ENCODE measurements at places on chromosomes 3 and 15.
A peak's percentile ranks its signal among the peaks of the same experiment; 100 is the strongest.

- no peak for DNase-seq
These were observed 37.1 kb upstream of the SLC4A7 start for GRCh38 chr3:27521179-27521871.

- no peak for DNase-seq
These were observed 43.1 kb upstream of the HACD2 start for GRCh38 chr3:123627673-123628670.

GRCh38 chr3:111610612-111611054 is 15.5 kb upstream of the ZBED2 start:
- DNase-seq: no peak

GRCh38 chr15:40103864-40104271 is 4.8 kb downstream of the BMF start:
- peak; percentile 66 for DNase-seq

- no peak for DNase-seq
These were observed 60.7 kb downstream of the ZDHHC19 start for GRCh38 chr3:196150481-196150880.

- DNase-seq: no peak
These were observed 5.2 kb downstream of the C3orf49 start for GRCh38 chr3:63824309-63824708.

- DNase-seq: no peak
These were observed 49.1 kb downstream of the TRANK1 start for GRCh38 chr3:36895496-36896409.

GRCh38 chr15:100230784-100231183 is 111.0 kb downstream of the ADAMTS17 start:
- DNase-seq: no peak

- DNase-seq: no peak
These were observed 25.5 kb downstream of the SEC62 start for GRCh38 chr3:169992156-169992555.

DNA sequence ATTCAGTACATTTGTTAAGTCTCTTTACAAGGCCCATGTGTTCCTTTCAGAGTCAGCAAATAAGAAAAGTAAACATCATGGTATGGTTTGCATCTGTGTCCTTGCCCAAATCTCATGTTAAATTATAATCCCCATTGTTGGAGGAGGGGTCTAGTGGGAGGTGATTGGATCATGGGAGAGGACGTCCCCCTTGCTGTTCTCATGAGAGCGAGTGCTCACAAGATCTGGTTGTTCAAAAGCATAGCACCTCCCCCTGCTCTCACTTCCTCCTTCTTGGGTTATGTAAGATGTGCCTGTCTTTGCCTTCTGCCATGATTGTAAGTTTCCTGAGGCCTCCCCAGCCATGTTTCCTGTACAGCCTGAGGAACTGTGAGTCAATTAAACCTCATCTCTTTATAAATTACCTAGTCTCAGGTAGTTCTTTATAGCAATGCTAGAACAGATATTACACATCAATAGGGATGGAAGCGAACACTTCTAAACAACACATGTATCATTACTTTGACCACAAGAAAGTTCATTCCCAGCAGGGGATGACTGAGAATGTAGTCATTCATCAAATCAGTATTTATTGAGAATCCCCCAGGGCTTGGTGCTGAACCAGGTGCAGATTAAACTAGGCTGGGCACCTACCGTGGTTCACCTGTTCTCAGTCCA is 4.1 kb downstream of the EFCAB12 start:
- DNase-seq: no peak

DNA sequence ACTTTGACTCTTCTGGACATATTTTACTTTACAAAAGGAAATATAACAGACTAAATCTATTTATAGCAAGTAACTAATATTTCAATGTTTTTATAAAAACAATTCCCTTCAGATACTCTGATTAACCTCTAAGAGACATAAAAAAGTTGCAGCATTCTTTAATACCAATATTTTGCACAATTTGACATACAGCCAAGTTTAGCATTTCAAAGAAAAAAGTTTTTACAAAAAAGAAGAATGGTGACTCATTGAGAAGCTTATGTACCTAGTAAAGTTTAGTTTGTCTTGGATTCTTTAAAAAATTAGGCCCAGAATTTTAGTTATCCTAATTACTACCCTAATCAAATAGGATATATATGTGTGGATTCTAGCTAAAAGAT is 17.6 kb downstream of the DAZL start:
- DNase-seq: no peak

DNA sequence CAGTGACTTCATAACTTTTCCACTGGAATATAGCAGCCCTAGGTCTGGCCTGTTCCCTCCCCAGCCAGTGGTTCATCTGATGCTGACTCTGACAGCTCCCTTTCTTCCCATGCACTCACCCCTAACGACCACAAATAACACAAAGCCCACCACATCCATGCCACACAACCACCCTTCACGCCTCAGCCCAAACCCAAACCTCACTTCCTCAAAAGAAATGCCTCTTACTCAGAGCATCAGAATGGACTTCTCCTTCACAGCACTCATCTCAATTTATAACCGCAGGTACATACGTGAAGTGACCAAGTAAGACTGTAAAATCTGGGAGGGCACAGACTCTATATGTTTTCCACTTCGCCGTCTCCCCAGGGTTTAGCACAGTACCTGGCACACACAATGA is 1.1 kb downstream of the RBSN start:
- no peak for DNase-seq

DNA sequence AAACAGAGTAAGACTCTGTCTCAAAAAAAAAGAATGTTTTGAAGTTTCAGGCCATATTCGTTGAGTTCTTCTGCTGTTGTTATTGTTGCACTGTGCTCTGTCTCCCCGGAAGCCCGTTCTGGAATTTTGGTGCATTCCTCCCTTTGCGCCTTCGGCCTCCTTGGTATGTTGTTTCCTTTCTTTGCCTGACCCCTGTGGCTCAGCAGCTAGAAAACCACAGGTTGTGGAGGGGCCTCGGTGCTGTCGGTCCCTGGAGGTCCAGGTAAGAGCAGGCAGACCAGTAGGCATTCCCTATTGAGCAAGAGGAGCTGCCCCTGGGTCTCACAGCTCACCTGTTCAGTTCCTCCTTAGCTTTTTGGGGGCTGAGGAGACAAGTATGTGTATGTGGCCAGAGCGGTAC is 51.0 kb upstream of the DLG1 start:
- DNase-seq: no peak
